ENCODE measurements at places on chromosomes 16 and 17.

DNA sequence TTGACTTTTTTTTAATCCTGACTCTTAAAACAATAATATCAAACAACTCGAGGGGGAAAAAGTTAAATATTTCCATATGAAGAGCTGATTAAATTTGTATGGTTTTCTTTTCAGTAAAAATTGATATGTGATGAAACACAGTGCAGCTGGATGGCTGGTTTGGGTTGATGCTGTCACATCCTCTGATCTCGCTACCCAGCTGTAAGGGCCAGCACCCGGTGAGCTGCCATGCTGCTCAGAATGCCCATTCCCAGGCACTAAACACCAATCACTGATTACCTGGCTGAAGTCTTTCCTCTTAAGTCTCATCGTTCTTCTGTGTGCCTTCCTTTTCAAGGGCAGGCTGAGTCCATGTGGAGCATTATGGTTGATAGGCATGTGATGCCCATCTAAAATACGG, 234.3 kb downstream of the IRX3 start:
- no peak for DNase-seq

DNA sequence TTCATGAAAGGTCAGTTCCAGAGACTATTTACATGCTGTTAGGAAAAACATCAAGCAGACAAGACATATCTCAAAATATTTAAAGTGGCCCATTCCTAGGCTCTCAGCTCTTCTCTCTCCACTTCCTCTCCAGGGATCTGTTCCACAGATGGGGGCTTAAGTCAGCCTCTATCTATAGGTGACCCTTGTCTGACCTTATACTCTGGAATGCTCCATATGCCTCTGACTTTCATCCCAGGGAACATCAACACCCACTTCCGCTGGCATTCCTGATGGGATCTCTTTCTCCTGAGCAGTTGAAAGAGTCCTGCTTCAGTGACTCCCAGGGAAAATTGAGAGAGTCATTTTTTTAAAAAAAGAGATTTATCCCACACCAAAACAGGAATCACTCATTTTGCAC, 11.5 kb upstream of the WIPI1 start:
- no peak for DNase-seq

GRCh38 chr17:79214940-79215604, 140.4 kb downstream of the ENGASE start:
- DNase-seq: no peak

DNA sequence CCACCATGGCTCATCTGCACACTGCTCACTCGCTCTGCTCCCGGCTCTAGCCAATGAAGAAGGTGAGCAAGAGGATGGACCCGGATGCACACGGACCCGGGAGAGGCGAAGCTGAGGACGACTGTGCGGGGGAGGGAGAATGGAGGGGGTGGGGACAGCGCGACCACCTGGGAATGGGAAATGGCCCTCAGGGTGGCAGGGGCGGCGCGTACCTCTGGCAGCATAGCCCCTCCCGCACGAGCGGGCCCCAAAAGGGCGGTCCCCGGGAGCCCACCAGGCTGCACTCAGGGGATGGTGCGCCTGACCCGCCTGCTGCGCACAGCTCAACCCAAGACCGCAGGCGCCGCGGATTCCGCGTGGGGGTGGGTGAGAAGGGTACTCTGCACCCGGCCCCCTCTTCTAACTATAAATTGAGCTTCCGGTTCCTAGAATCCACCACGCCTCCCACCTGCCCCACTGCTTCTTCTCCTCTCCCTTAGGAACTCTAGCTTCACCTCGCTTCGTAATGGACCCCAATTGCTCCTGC, 6.1 kb downstream of the MT1H start:
- no peak for DNase-seq
